Fibroblast of skin of abdomen (primary cell): ENCODE measurements at places on chromosomes 12 and 14.

DNA sequence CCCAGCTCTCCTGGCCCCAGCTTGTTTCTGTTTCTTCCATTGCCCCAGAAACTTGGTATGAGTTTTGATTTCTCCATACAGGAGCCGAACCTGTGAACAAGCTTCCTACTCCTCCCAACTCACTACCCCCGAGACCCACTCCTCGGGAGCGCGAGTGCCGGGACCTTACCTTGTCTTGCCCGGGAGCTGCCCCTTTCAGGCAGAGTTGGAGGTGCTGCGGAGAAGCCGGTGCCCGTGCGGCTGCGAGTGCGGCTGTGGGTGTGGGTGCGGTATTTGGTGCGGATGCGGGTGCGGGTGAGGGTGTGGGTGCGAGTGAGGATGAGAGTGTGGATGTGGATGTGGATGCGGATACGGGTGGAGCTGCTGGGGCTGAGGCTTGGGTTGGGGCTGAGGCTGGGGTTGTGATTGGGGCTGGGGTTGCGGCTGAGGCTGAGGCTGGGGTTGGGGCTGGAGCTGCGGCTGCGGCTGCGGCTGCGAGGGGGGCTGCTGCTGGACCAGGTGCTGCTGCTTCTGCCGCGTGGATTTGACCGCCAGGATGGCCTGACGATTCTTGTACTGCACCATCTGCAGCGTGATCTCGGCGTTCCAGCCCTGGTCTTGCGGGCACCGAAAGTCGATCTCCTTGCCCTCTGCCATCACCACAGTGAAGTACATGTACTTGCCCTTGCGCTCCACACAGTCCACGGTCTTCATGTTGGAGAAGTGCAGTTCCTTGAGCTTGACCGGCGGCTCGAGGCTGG, 1.1 kb downstream of the PHLDA1 start:
- DNase-seq, result no peak

- no peak for DNase-seq
Measured at GRCh38 chr12:128312661-128313060, 45.7 kb downstream of the TMEM132C start.

DNA sequence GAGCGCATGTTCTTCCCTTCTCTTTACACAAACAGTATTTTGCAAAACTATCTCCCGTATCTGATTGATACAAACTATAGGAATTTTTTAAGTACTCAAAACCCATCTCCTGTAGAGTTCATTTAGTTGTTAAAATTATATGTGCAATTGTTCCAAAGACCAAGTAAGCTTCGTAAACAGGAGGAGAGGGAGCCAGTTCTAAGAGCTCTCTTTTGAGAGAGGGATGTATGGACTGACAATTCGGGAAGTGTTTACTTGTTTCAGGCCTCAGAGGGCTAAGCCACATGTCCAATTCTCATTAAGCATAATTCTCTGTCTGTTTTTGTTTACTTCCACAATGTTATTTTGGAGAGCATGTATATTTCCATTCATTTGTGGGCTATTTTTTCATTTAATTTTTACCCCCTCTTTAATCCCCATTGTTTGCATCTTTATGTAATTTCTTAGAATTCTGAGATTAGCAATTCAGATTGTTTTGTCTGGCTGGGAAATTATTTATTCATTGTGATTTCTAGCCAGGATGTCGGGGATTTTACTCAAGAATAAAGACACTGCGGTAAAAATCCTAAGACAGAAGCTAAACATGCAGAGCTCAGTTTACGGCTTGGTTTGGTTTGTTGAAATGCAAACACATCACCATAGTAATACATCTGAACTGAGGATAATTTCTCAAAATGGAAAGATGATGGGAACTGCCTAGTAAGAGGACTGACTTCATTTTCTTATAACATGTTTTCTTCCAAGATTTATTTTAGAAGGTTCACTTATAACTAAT, 126.8 kb downstream of the KCNK10 start:
- no peak for DNase-seq

GRCh38 chr12:108449478-108449877, 65.6 kb upstream of the FICD start:
- DNase-seq, result no peak

- no peak for DNase-seq
Measured at GRCh38 chr14:94593749-94594431, 12.7 kb downstream of the SERPINA5 start.

DNA sequence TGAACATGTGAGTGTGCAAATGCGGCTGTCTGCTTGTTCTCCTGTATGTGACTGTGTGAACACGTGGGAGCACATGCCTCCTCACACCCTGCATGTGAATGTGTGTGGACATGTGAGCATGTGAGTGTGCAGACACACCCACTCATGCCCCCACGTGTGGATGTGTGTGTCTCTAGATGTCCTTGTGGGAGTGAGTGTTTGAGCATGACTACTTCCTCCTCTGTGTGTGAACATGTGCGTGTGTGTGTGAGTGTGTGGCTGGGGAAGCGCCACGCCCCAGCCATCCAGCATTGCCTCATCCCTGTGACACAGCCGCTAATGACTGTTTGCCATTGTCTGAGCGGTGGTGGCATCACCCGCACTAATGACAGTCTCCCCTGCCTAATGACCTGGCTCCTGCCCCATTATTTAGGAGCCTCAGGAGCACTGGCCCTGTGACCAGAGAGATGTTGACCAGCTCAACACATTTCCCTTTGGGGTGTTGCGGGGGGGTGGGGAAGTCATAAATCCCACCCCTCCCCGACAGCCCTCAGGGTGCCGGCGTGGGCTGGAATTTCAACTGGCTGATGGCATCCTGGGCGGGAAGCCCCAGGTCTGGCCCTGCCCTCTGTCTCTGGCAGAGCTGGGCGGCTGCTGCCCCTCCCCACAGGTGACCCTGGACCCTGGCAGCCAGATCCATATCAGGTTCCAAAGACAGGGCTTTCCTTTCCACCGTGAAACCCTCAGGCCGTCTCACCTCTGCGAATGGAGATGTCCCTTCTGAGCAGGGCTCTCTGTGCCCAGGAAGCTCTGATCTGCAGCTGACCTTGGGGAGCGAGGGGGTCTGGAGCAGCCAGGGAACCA, 11.5 kb upstream of the KRT80 start:
- DNase-seq, result peak; percentile 87

DNA sequence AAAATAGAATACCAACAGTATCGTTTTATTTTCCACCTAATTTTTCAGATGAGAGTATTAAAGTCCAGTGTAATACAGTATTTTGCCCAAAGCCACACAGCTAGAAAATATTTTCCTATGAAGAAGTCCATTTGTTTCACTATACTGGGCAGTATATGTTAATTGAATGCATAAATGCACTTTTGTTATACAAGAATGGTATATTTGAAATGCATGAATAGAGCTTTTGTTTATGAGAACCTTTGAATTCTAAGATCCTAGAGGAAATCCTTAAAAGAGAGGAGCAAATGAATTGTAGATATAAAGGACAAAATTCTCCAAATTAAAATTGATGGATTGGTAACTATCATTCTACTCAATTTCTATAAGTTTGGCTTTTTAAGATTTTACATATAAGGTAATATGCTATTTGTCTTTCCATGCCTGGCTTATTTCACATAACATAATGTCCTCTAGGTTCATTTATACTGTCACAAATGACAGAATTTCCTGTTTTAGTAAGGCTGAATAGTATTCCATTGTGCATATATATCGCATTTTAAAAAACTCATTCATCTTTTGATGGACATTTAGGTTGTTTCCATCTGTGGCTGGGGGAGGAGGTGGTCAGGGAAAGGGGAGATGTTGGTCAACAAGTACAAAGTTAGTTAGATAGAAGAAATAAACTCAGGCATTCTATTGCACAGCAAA, 136.6 kb upstream of the DCN start:
- no peak for DNase-seq

GRCh38 chr14:50139192-50139591, 22.8 kb upstream of the VCPKMT start:
- peak; percentile 44 for DNase-seq

- DNase-seq, result no peak
Measured at GRCh38 chr12:21615431-21615830, 10.8 kb upstream of the GYS2 start.

DNA sequence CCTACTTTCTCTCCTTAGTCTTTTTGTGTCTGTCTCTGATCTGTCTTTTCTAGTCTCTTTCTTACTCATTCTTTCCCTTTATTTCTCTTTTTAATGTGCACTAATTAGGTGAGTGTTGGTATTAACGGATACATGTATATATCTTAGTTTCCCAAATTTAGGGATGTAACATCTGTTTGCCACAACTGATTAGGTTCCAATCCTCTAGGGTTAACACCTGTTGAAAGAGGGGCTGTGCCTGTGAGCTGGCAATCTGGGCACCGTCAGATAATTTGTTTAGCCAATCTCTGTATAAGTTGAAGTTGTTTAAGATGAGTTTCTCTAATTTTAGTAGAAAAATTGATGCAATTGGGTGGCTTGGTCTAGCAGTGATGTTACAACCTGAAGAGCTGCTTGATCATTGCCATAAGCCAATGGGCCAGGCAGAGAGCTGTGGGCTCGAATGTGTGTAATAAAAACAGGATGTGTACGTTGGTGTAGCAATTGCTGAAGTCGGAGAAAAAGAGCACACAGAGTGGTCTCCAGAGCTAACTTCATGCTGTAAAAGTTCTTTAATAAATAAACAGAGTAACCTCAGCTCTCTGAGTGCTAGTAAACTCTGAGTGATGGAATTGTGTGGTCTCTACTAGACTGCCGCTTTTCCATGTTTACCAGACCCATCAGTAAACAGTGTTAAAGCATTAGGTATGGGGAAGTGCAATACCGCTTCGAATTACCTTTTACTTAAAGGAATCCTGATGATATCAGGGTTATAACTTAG, 18.3 kb upstream of the LYZ start:
- no peak for DNase-seq

- DNase-seq, result peak; percentile 83
Measured at GRCh38 chr14:23171222-23171975, 12.1 kb downstream of the SLC7A8 start.
